ENCODE measurements at places on chromosomes 11 and 22. TPM values are rescaled to one million over a fixed set of nuclear protein-coding genes. Genes with fewer than 3 reads are reported as not detected.
A peak's percentile ranks its signal among the peaks of the same experiment; 100 is the strongest.

SRSF8 gene
- 57.6 TPM for total RNA-seq

APOBEC3B gene
- total RNA-seq = 4.2 TPM

PITPNB gene
- 86.6 TPM for total RNA-seq

- no peaks in the 10 kb centered on the region for H3K4me1 ChIP-seq
- no peak for DNase-seq
- no peaks in the 10 kb centered on the region for H3K27me3 ChIP-seq
- H3K27ac ChIP-seq = no peak overlapping the region
Observed at GRCh38 chr11:22084564-22084963, 108.3 kb upstream of the ANO5 start.

DNA sequence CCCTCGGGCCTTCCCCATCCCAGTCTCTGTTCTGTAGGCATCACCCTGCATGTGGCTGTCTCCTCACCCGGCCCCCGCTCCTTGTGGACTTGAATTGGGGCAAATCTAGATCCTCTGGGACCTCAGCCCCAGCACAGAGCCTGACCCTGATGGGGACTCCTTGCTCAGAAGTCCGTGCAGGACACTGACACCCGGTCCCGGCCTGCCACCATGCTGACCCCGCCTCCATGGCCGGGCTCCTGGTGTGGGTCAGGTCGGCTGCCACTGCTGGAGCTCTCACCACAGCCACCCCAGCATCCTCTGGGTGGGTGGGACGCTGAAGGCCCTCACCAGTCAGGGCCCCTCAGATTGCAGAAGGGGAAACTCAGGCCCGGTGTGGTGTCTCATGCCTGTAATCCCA is 1.8 kb downstream of the IGLL1 start:
- peaks cover 17% of the 10 kb centered on the region for H3K27me3 ChIP-seq
- no peaks in the 10 kb centered on the region for H3K4me1 ChIP-seq
- no peaks in the 10 kb centered on the region for H3K36me3 ChIP-seq
- no peak for DNase-seq
- H3K27ac ChIP-seq = no peak overlapping the region

- no peak overlapping the region for H3K4me3 ChIP-seq
- no peak for DNase-seq
- no peak overlapping the region for H3K27ac ChIP-seq
- H3K36me3 ChIP-seq = no peaks in the 10 kb centered on the region
Observed at GRCh38 chr22:26912655-26913345, 255.4 kb downstream of the MIAT start.

- H3K4me3 ChIP-seq = no peak overlapping the region
- no peaks in the 10 kb centered on the region for H3K36me3 ChIP-seq
- H3K27me3 ChIP-seq = peaks cover 44% of the 10 kb centered on the region
- H3K4me1 ChIP-seq = peaks cover 20% of the 10 kb centered on the region
- DNase-seq = no peak
- H3K27ac ChIP-seq = no peak overlapping the region
Observed at GRCh38 chr11:34335331-34335730, 22.5 kb downstream of the ABTB2 start.

DNA sequence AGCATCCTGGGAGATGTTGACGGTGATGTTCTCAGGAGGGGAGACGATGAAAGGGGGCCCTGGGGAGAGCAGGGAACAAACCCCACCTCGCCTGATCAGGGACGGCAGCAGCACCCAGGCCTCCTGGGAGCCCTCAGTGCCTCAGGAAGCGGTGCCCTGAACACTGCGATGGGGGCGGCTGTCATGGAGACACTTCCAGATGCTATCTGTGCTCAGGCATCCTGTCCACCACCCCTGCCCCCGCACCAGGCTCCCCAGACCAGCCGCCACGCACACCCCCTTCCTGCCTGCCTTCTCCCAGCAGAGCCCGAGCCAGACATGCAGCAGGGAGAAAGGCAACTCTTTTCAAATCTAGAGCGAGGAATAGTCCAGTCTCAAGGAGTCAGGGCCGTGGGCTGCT is 20.6 kb downstream of the IGSF9B start:
- H3K27me3 ChIP-seq = no peaks in the 10 kb centered on the region
- no peak overlapping the region for H3K4me3 ChIP-seq
- no peaks in the 10 kb centered on the region for H3K36me3 ChIP-seq
- no peak for DNase-seq
- H3K4me1 ChIP-seq = no peaks in the 10 kb centered on the region
- H3K27ac ChIP-seq = no peak overlapping the region

- H3K36me3 ChIP-seq = peaks cover 6% of the 10 kb centered on the region
- no peak for DNase-seq
- H3K27me3 ChIP-seq = peaks cover 40% of the 10 kb centered on the region
- peak overlapping the region; percentile 84 for H3K4me3 ChIP-seq
- peaks cover 9% of the 10 kb centered on the region for H3K4me1 ChIP-seq
- no peak overlapping the region for H3K27ac ChIP-seq
Observed at GRCh38 chr11:118252688-118253087, 523 bp upstream of the MPZL3 start.

Measured in osteocyte (in vitro differentiated cells).